Vagina (tissue), 2 donors: ENCODE measurements at places on chromosomes 13 and 19.

- no peak for DNase-seq
Observed at GRCh38 chr19:31264041-31264778, 85.0 kb downstream of the TSHZ3 start.

GRCh38 chr19:52995711-52996110 is 18.0 kb upstream of the ERVV-1 start:
- DNase-seq: no peak

DNA sequence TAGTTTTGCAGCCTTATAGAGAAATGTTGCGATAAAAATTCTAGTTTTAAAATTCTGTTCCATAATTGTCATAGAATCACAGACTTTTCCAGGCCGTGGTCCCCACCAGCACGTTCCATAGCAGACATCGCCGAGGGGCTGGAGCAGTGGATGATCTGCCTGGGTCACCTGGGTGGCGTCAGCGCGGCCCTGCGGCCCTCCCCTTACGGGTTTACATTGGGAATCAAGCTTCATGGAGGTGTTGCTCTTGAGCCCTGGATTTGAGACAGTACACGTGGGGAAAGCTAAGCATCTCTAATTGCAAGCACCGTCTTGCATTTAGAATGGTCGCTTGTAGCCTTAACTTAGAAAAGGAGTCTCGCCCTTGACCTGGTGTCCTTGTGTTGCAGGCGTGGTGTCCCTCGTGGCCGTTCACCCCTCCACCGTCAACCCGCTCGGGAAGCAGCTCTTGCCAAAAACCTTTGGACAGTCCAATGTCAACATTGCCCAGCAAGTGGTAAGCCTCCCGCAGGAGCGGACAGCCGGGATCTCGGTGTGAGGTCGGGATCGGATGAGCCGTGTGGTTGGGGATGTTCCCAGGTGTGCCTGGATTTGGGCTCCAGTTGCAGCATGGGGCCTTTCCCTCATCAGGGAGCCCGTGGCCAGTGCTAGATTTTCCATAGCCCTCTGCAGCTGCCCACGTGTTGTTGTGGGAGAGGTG is 35.1 kb downstream of the ATP4B start:
- DNase-seq: no peak

- no peak for DNase-seq
Observed at GRCh38 chr13:20546556-20546955, 20.4 kb upstream of the IFT88 start.

GRCh38 chr19:28960586-28960985 is 252.4 kb downstream of the UQCRFS1 start:
- DNase-seq: no peak

GRCh38 chr13:112996671-112997091 is 27.7 kb downstream of the MCF2L start:
- no peak for DNase-seq

GRCh38 chr19:8174706-8175105 is 25.3 kb upstream of the FBN3 start:
- no peak for DNase-seq

DNA sequence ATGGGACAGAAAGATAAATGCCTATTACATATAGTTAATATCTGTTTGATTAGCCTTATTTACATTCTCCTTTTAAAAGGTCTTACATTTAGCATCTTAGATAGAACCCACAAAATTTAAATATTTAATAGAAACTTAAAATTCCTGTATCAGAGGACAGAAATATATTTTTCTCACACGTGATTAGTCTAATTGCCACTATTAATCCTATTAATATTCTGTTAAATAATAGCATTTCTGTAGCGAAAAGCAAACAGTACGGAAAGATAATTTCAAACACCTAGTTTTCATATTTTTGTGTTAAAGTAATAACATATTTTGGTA is 380 bp upstream of the ZNF30 start:
- no peak for DNase-seq

DNA sequence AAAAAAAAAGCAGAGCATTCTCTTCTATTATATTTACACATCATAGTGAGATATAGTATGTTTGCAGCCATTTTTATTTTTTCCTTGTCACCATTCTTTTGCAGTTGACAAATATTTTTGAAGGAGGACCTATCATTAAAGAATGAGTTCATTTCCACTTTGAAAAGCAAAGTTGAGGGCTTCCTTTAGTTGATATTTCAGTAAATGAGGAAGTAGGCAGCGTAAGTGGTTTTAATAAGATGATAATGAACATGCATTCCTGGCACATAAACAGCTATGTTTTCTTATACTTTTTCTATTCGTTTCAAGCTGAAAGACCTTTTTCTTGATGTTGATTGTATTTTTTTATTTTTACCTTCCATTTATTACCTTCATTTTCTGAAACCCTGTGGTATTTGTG is 66.2 kb downstream of the ZMYM2 start:
- no peak for DNase-seq

- no peak for DNase-seq
Observed at GRCh38 chr13:69948016-69948415, 159.6 kb upstream of the ATXN8OS start.

- DNase-seq: no peak
Observed at GRCh38 chr19:57465680-57466381, 8.9 kb upstream of the VN1R1 start.

DNA sequence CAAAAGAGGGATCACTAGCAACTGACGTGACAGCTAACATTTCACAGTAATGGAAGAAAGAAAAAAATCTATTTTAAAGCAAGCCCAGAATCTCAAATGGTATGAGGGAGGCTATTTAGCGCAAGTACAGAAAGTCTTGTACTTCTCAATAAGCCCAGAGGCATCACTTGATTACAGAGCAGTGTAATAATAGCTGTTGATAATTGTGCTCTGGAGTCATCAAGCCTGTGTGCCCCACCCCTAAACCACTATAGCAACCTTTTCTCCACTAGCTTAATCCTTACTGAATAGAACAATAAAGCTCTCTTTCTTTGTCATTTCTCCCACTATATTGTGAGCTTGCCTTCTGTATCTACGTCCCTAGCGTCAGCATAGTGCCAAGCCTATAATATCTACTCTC is 56.6 kb downstream of the FREM2 start:
- DNase-seq: no peak

DNA sequence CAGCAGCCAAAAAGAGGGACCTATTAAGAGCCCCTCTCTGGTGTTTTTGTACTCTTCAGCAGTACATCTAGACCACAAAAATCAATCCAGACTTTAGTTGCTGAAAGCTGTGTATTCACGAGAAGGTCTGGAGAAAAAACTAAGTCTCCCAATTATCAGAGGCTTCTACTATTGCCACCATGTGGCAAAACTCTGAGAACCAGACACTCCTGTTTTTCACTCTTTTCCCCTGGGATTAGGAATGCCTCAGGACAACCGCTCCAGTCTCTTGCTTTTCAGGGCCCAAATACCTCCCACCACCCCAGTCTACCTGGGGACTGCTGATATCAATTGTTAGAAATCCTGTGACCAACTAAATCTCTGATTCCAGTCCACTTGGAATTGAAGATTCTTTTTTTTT is 30.1 kb upstream of the OBI1 start:
- DNase-seq: no peak

GRCh38 chr13:24032252-24032651 is 128.3 kb upstream of the SPATA13 start:
- DNase-seq: no peak

GRCh38 chr13:86051134-86052103 is 252.2 kb upstream of the SLITRK6 start:
- no peak for DNase-seq

- DNase-seq: no peak
Observed at GRCh38 chr13:99002172-99002710, 24.4 kb upstream of the DOCK9 start.

GRCh38 chr19:15544283-15544682 is 36.0 kb downstream of the CYP4F22 start:
- DNase-seq: no peak

- no peak for DNase-seq
Observed at GRCh38 chr13:106143930-106144709, 391.3 kb downstream of the EFNB2 start.

DNA sequence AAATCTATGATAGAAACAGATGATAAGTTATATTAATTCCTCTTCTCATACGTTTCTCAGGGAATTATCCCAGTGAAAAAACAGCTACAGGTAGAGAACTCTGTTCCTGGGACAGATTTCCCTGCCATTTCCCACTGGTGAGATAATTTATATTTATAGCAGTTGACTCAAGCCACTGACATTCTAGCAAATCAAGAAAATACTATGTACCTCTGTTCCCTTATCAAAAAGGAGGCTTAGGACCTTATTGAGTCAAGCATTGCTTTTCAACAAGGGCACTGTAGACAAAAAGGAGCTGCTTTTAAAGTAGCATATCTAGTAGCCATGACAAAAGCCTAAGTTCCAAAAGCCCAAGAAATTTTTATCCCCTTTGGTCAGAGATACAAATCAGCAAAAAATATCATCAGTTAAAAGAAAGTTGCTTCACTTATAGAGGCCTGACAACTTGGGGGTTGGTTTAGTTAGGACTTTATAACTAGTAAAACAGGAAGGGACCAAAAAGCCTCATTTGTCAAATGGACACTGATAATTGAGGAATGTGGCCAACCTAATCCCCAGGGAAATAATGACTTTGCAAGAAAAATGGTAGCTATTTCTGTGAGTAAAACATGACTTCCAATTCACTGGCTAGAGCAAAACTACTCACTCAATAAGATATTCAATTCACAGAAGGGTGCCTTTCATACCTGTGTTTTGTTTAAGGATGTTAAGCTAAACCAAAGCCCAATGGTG is 652.5 kb downstream of the SLITRK1 start:
- DNase-seq: no peak

DNA sequence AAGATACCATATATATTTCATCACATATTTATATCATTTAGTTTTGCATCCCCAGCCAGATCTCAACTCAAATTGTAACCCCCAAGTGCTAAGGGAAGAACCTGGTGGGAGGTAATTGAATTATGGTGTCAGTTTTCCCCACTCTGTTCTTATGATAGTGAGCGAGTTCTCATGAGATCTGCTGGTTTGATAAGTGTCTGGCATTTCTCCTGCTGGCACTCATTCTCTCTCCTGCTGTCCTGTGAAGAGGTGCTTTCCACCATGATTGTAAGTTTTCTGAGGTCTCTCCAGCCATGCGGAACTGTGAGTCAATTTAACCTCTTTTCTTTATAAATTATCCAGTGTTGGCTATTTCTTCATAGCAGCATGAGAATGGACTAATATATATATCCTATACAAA is 462.5 kb upstream of the SLITRK5 start:
- no peak for DNase-seq
